CD4-positive, alpha-beta T cell treated with Interleukin-10 for 1 hour (primary cell): ENCODE measurements at places on chromosomes 2 and 18.

DNA sequence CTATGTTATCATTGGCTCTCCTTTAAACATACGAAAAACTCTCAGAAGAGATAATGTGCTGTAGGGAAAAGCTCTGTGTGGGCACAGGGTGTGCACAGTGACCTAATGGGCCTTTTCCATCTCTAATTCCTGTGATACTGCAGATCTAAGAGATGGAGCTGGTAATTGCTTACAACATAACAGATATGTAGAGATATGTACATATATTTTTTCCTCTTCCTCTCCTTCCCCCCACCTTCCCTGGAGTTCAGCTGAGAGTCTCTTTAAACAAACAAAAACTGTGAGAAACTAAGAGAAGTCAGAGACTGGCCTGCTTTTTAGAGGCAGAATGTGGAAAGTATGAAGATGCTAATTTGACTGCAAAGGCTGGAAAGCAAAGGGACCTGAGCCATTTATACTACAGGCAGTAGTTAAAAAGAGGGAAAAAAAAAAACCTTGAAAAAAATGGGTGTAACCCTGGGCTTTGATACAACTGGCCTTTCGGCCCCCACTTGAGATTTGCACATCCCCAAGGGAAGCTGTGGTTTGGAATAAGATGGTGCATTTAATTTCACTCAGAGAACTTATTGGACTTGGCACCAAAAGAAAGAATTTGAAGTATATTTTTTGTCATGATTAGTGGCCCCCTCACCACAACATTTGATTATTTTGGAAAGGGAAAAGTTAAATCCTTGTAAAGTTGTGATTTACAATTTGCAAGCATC lies 502.2 kb upstream of the ZEB2 start:
- DNase-seq = no peak

- DNase-seq = no peak
Measured at GRCh38 chr2:192307530-192307929, 112.8 kb upstream of the TMEFF2 start.

DNA sequence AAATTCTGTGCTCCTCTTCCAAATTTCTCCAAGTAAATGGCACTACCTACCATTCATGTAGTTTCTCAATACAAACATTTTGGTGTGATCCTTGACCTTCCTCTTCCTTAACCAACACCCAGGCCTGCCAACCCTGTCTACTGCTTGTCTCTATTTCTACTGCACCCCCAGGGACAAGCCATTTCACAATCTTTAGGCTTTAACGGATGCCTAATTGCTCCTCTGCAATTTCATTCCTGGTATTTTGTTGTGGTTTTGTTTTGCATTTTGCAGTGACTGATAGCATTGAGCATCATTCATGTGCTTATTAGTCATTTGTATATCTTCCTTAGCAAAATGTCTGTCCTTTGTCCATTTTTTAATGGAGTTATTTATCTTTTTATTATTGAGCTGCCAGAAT lies 10.0 kb downstream of the FAP start:
- DNase-seq = no peak

GRCh38 chr2:175282886-175283285 lies 101.4 kb upstream of the ATP5MC3 start:
- no peak for DNase-seq

GRCh38 chr2:3414133-3414860 lies 34.8 kb downstream of the TRAPPC12 start:
- no peak for DNase-seq

DNA sequence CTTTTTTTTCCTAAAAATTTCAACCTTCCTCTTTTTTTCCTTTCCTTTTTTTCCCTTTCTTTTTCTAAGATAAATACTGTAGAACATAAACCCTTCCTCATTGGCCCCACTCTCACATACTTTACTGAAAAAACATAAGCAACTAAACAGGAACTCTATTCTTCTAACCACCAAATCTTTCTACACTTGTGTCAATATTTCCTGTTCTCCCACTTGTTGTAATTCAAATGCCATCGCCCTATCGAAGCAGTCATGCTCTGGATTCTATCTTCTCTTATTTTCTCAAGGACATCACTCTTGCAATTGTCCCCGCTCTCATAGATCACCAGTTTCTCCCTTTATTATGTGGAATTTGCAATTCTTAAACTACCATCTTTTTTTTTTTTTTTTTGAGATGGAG lies 20.2 kb upstream of the SSB start:
- no peak for DNase-seq

GRCh38 chr18:35740656-35741055 lies 159.1 kb downstream of the GALNT1 start:
- DNase-seq = no peak

GRCh38 chr2:101816598-101816997 lies 119.1 kb downstream of the MAP4K4 start:
- DNase-seq = no peak

DNA sequence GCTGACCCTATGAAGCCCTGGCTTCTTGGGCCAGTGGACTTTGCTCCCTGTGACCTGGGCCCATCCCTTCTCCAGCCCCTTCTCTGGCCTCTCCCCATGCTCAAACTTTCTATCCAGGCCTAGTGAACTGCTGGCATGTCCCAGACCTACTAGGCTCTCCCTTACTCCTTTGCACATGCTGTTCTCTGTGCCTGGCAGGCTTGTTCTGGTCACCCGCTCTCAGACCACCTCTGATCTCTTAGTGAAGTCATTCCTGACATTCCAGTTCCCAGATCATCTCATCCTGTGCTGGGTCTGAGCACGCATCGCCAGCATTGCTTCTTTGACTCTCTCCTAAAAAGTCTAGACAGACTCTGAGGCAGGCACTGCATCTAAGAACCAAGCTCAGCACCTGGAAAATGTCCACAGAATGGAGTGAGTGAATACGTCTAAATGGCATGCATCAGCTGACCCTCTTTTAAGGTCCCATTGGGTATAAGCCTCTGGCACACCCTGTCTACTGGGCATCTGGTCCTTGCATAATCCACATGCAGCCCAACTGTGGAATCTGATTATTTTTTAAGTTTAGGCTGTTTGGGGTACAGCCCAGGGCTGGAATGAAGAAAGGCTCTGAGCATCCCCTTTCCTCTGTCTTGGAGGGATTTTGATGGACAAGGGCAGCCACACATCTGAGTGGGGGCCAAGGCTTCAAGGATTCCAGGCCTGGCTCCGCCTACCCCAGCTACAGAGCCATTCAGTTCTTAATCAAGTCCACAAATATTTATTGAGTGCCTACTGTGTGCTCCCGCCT lies 130.6 kb upstream of the HAAO start:
- DNase-seq = no peak

GRCh38 chr2:22056621-22057132 lies 932.9 kb downstream of the TDRD15 start:
- no peak for DNase-seq

- no peak for DNase-seq
Measured at GRCh38 chr2:235510318-235510717, 16.5 kb downstream of the AGAP1 start.

DNA sequence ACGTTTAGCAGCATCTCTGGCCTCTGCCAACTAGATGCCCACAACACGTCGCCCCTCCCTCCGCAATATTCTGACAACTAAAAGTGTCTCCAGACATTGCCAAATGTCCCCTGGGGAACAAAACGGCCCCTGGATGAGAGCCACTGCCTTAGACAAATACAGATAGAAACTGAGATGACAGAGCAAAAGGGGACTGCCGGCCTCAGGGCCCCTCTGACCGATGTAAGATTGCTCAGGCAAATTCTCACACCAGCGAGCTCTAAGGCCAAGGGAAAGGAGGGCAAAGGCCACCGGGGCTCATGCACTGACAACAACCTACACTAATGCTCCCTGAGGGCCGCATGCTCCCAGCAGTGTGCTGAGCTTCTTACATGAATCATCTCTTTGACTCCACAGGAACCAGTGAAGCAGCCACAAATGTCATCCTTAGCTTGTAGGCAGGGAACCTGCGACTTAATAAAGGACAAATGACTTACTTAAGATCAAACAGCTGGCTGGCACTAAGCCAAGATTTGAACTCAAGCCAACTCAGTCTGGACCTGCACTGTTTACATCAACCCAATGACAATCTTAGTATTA lies 228.5 kb downstream of the TTC32 start:
- DNase-seq = no peak

DNA sequence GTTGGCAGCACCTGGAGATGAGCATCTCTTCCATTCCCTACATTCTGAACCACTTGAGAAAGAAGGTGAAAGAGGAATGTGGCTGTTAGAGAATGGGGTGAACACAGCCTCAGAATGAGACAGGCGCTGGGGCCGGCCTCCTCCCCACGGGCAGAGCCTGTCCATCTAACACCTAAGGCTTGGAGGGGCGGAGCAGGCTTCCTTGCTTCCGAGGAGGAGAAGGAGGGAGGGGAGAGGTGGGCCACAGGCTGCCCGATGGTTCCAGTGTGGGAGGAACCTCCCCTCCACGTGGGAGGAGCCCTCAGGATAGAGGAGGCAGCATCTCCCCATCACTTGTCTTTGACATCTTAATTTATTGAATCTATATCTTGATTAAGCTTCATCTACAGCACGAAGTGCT lies 68.6 kb downstream of the CIB4 start:
- DNase-seq = no peak

DNA sequence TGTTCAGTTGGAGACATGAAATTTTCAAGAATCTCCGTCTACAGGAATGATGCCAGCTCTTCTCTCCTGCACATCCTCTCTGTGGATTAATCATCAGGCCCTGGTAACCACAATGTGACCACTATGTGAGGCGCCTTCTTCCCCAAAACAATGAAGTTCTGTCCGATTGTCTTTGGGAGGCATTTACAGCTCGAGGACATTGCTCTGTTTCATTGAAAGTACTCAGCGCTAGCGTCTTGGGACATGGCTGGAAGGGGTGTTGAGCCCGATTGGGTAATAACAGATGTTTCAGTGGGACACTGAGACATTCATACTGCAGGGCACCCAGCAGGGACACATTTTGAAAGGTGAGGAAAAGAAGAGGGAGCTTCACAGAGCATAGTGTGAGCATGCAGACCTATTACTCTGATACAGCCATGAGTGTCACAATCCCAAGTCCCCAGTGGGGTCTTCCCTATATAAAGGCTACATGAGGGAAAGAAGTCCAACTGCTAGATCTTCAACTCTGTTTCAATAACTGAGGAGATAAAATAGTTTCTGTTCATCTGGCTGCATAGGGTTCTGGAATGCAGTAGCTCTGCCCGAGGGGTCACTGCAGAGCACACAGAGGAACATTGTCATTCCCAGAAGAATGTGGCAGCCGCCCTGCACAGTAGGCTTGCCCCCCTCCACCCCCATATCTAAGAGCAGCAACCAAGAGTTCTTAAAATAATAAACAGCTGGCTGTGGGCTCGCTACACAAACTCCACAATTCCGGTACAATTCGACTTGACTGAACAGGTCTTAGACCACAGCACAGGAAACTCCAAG lies 237.3 kb downstream of the OSR1 start:
- no peak for DNase-seq
